ENCODE measurements at places on chromosomes 2 and 18. TPM values are rescaled to one million over a fixed set of nuclear protein-coding genes. Genes with fewer than 3 reads are reported as not detected.

DNA sequence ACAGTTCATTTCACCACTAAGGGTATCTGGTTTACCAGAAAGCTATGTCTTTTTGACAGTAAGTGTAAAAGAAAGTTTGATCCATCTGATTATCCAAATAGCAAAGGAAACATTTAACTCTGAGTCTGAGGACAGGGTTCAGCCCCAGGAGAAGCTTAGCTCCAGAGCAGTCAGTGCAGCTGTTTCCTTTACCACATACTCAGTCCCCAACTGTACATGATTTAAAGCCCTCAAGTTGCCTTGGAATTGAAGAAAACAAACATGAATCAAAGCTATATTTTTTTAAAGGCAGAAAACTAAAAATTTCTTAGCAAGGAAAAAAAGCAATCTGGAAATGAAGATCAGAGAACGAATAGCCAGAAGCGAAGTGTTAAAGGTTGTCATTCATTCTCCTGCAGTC lies 746.0 kb downstream of the METTL4 start:
- DNase-seq = no peak

DNA sequence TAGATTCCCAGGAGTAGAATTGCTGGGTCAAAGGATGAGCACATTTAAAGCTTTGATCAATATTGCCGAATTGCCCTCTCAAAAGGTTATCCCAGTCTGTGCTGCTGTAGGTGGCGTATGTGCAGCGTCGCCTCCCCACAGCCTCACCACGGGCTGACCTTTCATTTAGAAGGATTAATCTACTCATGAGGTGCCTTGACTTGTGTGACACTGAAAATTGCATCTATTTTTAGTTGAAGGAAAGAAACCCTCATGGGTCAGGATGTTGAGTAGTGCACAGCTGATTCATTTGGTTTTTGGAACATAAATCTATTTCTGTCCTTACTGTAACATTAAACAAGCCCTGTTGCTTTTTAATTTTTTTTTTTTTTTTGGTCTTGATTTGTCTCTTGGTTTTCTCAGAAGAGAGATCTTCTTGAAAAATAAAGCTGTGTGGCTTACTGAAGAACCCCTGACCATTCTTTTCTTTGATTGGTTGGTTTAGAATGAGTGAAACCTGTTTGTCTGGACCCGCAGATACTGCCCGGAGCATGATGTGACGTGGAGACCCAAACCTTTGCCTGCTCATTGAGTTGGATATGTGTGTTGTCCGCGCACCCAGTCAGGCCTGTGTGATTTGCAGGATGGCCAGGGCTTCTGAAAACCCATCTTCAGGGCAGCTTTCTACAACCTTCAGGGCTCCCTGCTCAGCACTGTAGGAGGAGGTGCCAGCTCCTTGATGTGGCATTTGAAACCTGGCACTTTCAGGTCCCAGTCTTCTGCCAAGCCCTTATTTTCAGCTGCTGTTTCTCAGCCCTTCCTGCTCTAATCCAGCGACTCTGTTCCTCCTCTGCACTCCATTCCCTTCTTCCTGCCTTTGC lies 61.0 kb downstream of the LPIN1 start:
- DNase-seq = no peak

GRCh38 chr2:119119999-119120756 lies 38.4 kb downstream of the C1QL2 start:
- DNase-seq = no peak

DNA sequence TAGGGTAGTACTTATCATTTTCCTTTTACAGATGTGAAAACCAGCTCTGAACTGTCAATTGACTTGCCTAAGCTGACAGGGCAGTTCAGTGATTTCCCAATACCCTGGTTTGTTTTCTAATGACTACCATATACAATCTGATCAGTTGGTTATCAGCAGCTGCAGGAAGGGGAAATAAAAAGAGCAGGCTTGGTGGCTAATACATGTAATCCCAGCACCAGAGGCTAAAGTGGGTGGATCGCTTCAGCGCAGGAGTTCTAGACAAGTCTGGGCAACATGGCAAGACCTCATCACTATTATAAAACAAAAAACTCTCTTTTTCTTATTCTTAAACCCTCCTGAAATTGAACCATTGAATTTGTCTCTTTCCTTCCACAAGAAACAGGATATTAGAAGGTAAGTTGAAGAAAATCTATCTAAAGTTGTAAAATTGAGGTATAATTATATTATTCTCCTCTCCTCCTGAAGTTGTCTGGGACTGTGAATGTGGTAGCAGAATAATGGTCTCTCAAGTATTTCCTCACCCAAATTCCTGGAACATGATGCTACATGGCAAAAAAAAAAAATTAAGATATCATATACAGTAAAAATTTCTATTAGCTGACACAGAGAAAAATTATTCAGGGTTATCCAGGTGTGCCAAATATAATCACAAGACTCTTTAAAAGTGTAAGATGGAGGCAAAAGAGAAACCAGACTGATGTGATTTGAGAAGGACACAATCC lies 1441.6 kb downstream of the SUCLG1 start:
- no peak for DNase-seq

NOSTRIN gene
- 40.0 TPM for total RNA-seq

DIPK1C gene
- total RNA-seq = not detected

DNA sequence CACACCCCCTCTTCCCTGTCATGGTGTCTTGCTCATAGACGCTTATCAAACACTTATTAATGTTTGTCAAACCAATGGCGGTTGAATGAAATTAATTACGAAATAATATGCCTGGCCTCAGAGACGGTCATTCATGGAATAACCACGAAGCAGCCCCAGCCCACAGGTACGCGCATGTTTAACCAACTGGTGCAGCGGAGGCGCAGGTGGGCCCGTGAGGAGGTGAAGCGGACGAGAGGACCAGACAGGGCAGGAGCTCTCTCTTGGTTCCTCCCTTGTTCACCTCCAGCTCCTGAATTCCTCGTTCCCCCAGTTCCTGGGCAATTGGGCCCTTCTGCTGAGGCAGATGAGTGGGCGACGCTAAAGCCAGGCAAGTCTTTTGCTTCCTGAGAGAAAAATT lies 169.8 kb downstream of the TNS1 start:
- DNase-seq = no peak

DNA sequence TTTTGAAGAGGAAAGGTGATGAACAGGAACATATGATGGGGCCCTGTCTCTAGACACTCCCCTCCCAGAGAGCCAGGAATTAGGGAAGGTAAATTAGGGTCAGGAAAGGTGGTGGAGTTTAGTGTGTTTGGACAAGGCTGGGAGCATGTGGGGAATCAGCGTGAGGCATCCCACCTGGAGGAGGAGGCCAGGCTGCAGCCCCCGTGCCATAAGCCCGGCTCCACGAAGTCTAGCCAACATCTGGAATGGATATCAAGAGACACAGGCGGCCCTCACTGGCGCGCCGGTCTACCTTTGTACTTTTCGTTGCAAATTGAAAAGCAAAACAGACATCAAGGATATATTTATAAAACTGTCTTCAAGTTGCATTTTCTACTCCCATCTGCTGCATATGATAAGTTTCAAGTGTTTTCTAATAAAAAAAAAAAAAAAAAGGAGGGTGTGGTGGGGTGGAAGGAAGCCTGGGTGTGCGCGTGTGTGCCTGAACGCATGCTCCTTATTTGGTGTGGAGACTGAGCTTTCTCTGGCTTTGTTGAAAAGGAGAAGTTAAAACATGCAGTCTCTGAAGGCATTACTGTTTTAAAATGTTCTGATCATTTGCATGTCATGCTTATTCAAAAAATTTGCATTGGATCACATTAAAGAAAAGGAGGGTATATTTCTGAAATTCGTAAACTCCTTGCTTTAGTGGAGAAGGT lies 546.7 kb upstream of the ID2 start:
- no peak for DNase-seq

SERPINB11 gene
- not detected for total RNA-seq

DNA sequence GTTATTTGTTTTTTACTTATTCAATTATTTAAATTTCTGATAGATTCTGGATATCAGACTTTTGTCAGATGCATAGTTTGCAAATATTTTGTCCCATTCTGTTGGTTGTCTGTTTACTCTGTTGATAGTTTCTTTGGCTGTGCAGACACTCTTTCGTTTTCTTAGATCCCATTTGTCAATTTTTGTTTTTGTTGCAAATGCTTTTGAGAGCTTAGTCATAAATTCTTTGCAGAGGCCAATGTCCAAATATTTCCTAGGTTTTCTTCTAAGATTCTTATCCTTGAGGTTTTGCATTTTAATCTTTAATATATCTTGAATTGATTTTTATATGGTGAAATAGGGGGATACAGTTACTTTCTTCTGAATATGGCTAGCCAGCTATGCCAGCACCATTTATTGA lies 112.7 kb upstream of the SESTD1 start:
- DNase-seq = no peak

GRCh38 chr2:237042101-237042500 lies 43.6 kb upstream of the COPS8 start:
- DNase-seq = no peak

GNAL gene
- 7.4 TPM for total RNA-seq

- no peak for DNase-seq
Measured at GRCh38 chr2:40544072-40544471, 92.2 kb upstream of the SLC8A1 start.

Data from transverse colon (tissue), 4 donors.